ENCODE measurements at places on chromosomes 11 and 22.

GRCh38 chr11:131899950-131900580 is 529.6 kb downstream of the NTM start:
- no peak for DNase-seq

GRCh38 chr22:40237788-40238424 is 60.2 kb downstream of the TNRC6B start:
- no peak for DNase-seq

GRCh38 chr22:20654343-20655208 is 119.3 kb upstream of the SERPIND1 start:
- DNase-seq = no peak

DNA sequence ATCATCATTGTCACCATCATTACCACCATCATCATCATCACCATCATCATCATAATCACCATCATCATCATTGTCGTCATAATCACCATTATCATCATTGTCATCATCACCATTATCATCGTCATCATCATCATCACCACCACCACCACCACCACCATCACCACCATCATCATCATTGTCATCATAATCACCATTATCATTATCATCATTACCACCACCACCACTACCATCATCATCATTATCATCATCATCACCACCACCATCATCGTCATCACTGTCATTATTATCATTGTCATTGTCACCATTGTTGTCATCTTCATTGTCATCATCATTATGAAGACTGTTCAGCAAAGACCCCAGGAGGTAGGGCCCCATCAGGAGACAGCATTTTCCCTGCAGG is 33.3 kb downstream of the SMIM38 start:
- DNase-seq = no peak

GRCh38 chr11:876545-876944 is 33.9 kb downstream of the TSPAN4 start:
- no peak for DNase-seq

GRCh38 chr11:73235236-73235786 is 17.2 kb downstream of the P2RY2 start:
- no peak for DNase-seq

DNA sequence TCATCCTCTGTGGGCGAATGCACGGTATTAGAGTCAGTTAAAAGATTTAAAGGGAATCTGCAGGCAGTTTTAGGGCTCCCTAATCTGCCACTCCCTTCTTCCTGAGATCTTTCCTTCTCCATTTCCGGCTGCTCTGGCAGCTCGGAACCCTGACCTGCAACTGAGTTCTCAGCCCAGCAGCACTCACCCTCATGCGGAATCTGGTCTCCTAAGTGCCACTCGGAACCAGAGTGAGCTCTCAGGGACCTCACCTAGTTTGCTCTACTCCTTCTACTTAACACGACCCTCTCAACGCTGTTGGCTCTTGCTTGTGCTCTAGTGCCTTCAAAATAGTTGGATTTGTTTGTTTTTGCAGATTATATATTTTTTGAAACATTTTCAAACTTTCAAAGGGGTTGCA is 19.3 kb upstream of the IL10RA start:
- DNase-seq = no peak

- DNase-seq = peak; percentile 58
Measured at GRCh38 chr22:26671317-26672059, 14.1 kb downstream of the MIAT start.

- DNase-seq = no peak
Measured at GRCh38 chr11:116865696-116866095, 28.3 kb upstream of the APOA1 start.

GRCh38 chr22:26577081-26577480 is 12.9 kb downstream of the TPST2 start:
- no peak for DNase-seq

- no peak for DNase-seq
Measured at GRCh38 chr11:116500026-116500946, 272.5 kb downstream of the BUD13 start.

DNA sequence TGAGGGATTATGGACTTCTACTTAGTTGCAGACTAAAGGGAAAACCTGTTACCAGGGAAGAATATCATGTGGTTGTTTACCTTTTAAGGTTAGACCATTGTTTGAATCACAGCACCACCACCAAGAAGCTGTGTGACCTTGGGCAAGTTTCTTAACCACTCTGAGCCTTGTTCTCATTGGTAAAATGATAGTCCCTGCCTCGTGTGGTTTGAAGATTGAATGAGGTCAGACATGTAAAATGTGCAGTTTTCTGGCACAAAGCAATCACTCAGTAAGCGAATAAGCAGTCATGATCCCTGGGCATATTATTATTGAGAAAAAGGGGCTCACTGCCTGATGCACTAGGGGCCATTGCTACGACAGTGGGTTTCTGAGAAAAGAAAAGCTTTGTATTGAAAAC is 28.3 kb downstream of the MOV10L1 start:
- DNase-seq = no peak

GRCh38 chr22:23772315-23772648 is 367 bp upstream of the MMP11 start:
- no peak for DNase-seq

- DNase-seq = no peak
Measured at GRCh38 chr22:29951791-29952413, 68.9 kb downstream of the MTMR3 start.

DNA sequence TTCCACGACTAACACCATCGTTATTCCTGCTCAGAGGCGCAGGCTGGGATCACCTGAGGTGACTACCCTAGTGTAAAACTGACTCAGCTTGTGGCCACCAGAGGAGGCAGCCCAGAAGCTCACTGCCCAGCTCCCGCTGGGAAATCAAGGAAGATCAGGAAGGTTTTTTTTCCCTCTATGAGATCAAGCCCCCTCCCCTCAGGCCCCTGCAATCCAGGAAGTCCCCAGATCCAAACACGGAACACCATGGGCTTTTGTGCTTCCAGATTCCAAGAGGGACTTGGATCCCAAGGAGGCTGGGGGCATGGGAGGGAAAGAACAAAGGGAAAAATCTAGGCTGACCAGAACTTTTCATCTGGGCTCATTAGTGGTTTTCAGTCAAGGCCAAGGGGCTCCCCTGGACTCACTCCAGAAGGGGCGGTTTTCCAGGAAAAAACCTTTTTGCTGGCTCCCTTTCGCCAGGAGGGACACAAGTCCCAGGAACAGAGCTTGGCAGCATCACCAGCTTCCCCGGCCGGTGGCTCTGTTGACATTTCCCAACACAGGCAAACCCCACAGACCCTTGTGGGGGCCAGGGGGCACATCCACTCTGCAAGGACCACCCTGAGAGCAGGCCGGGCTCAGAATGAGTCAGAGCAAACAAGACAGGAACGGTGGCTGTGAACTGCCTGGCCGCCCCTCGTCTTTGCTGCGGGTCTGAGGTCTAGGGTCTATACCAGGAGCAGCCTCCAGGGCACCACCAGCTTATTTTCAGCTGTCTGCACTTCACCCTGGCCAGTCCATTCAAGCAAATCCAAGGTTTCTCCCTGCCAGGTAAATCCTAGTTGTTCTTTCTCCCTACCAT is 36.8 kb downstream of the MYH9 start:
- DNase-seq = no peak

- no peak for DNase-seq
Measured at GRCh38 chr11:80424012-80424695, 983.3 kb upstream of the TENM4 start.

GRCh38 chr11:33507967-33508366 is 192.7 kb downstream of the C11orf91 start:
- no peak for DNase-seq

DNA sequence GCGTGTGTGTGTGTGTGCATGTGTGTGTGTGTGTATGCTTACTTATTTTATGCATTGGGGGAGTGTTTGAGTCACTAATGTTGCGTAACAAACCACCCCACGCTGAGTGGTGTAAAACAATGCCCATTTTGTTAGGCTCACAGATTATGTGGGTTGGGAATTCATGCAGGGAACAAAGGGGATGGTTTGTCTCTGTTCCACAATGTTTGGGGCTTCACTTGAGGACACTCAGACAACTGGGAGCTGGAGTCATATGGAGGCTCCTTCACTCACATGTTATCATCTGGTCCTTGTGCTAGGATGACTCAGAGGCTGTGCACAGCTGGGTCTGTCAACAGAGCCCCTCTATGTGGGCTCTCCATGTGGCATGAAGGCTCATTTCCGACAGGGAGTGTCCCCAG is 51.3 kb upstream of the LARGE1 start:
- DNase-seq = no peak

DNA sequence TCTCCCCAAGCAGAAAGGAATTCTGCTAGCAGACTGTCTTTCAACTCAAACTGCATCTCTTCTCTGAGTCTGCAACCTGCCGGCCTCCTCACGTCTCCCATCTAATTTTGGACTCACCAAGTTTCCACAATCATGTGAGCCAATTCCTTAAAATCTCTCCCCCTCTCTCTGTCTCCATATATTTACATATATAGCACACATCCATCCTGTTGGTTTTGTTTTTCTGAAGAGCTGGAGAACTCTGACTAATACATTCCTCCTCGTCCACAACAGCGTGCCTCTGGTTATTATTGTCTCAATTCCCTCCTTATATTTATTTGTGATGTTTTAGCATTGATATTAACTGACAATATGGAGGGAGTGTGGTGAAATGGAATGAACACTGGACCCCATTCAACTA is 29.6 kb upstream of the FJX1 start:
- no peak for DNase-seq

DNA sequence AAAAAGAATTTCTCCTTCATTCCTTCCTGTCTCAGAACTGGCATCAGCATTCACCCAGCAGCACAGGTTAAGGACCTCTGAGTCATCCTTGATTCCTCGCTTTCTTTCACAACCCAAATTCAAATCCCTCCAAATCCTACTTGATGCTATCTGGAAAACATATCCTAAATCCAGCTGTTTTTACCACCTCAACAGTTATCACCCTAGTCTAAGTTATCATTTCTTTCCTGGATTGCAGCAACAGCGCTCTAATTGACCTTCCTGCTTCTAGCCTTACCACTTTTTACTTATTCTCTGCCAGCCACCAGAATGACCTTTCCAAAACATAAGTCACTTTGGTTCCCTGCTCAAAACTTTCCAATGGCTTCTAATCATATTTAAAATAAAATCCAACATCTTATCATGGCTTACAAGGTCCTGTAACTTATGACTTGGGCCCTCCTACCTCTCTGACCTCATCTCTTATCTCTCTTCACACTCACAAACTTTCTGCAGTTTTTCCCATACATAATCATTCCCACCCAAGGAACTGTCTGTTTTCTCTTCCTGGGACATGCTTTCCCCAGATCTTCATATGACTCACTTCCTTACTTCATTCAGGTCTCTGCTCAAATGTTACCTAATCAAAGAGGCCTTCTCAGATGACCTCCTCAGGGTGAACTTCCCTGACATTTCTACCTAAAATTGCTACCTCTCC is 119.4 kb downstream of the TTC28 start:
- DNase-seq = no peak

DNA sequence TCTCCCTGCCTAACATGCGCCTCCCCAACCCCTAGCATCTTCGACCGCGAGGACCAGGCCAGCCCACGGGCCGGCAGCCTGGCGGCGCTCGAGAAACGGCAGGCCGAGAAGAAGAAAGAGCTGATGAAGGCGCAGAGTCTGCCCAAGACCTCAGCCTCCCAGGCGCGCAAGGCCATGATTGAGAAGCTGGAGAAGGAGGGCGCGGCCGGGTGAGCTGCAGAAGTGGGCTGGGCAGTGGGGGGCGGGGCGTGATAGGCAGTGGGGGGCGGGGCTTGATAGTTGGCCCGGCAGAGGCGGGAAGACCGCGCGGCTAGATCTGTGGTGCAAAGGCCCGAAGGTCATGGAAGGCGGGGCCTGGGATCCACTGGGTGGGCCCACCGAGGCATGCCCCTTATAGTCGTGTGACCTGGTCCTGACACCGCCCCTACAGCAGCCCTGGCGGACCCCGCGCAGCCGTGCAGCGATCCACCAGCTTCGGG is 8.7 kb downstream of the SELENOM start:
- DNase-seq = no peak

- DNase-seq = no peak
Measured at GRCh38 chr11:980438-981357, 55.0 kb downstream of the AP2A2 start.

DNA sequence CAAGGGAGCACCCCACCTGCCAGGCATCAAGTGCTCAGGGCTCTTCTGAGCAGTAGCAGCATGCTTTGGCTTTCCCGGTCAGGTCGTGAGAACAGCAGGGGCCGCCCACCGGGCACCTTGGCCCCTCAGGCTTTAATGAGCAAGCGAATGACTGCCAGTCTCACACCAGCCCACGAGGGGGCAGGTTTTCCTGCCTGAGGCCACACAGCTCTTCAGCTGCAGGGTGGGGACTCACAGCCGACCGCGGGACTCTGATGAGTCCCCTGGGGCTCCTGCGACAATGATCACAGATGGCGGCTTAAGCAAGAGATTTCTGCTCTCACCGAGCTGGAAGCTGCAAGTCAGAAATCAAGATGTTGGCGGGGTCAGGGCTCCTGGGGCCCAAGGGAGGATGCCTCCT is 14.3 kb upstream of the FGF19 start:
- DNase-seq = no peak

DNA sequence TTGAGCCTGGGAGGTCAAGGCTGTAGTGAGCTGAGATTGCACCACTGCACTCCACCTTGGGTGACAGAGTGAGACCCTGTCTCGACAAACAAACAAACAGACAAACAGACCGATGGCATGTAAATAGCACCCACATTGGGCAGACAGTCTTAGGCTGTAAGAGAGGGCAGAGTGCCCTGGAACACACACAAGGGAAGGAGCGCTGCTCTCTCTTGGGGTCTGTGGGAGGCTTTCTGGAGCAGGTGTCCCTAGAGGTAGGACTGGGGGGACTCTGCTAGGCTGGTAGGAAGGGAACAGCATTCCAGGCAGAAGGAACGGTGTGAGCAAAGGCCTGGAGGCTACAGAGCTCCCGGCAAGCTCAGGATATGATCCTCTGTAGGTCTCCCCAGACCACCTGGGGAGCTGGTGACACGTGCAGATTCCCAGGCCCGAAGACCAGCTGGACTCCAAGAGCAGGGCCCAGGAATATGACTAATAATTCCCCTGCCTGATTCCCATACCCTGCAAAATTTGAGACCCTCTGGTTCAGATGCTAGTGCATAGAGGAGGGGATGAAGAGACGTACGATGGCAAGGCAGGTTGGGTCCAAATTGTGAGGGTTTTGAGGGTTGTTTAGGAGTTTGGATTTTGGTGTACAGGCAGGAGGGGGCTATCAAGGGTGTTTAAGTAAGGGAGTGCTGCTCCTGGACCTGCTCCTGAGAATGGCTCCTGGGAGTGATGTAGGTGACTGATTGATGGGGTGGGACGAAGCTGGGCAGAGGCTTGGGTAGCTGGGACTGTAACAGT is 11.6 kb downstream of the SMIM38 start:
- no peak for DNase-seq

- no peak for DNase-seq
Measured at GRCh38 chr11:24934733-24935439, 438.0 kb downstream of the LUZP2 start.

DNA sequence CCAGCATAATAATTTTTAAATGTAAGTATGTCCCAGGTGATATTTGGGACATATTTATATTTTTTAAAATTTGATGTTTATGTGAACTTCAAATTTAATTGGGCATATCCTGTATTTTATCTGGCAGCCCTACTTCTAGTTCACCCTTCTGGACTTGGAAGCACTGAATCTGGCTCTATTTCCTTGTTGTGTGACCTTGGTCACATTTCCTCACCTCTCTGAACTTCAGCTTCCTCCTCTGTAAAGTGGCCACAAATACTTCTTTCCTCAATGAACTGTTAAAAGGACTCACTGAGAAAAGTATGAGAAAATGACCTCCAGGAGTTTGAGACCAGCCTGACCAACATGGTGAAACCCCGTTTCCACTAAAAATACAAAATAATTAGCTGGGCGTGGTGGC is 8.1 kb upstream of the RNF185 start:
- no peak for DNase-seq

GRCh38 chr22:19704355-19705015 is 9.8 kb upstream of the SEPTIN5 start:
- no peak for DNase-seq

GRCh38 chr11:80900265-80900664 is 1459.4 kb upstream of the TENM4 start:
- DNase-seq = no peak

Measured in T-helper 22 cell (primary cell).